Neural progenitor cell (in vitro differentiated cells): ENCODE measurements at places on chromosomes 4 and X. TPM values are rescaled to one million over a fixed set of nuclear protein-coding genes. Genes with fewer than 3 reads are reported as not detected.
A peak's percentile ranks its signal among the peaks of the same experiment; 100 is the strongest.

The FAM120C gene
- total RNA-seq: 4.6 and 5.1 TPM in 2 replicates

The OCRL gene
- total RNA-seq: 22.0 and 25.3 TPM in 2 replicates

The ADAMTS3 gene
- 2.0 and 2.1 TPM in 2 replicates for total RNA-seq

The NUDT10 gene
- 23.9 and 31.3 TPM in 2 replicates for total RNA-seq

The CFAP99 gene
- total RNA-seq: not detected in 2 replicates

The WDR17 gene
- total RNA-seq: 4.7 and 9.1 TPM in 2 replicates

The ITGB1BP2 gene
- total RNA-seq: 0.99 and 4.8 TPM in 2 replicates

The SPARCL1 gene
- total RNA-seq: 0.43 TPM in 1 of 2 replicates, not detected in the other

The ZNF182 gene
- 9.8 and 15.2 TPM in 2 replicates for total RNA-seq

The ERAS gene
- 0.50 TPM in 1 of 2 replicates, not detected in the other for total RNA-seq

The CCDC110 gene
- 0.93 and 2.0 TPM in 2 replicates for total RNA-seq

The TNMD gene
- not detected in 2 replicates for total RNA-seq

The KDR gene
- 2.4 and 2.7 TPM in 2 replicates for total RNA-seq

DNA sequence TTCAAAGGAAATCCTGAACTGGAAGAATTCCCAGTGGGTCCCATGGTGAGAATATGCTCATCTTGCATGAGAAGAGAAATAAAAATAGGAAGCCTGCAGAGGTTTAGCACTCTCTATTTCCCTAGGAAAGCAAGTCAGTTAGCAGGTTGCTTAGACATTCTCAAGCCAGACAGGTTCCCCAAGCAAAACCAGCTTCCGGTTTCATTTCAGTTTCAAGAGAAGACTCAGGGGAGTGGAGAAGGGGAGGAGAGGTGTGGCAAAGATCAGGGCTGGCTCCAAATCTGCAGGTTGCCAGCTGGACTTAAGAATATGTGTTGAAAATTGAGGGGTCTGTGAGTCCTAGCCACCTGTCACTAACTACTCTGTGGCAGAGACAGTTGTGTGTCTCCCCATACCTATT, 107.5 kb downstream of the CLNK start:
- no peak for DNase-seq

- DNase-seq: peak; percentile 63
Measured at GRCh38 chrX:107628662-107629539, 591 bp downstream of the PRPS1 start.

- DNase-seq: no peak
Measured at GRCh38 chr4:153518001-153518400, 51.8 kb downstream of the TMEM131L start.

GRCh38 chr4:85402371-85402770, 72.6 kb upstream of the ARHGAP24 start:
- DNase-seq: no peak

GRCh38 chr4:95102162-95102790, 344.5 kb downstream of the BMPR1B start:
- no peak for DNase-seq

GRCh38 chrX:153539171-153539978, 21.9 kb downstream of the ATP2B3 start:
- DNase-seq: peak; percentile 81

- no peak for DNase-seq
Measured at GRCh38 chr4:109648266-109648996, 54.8 kb downstream of the CASP6 start.

DNA sequence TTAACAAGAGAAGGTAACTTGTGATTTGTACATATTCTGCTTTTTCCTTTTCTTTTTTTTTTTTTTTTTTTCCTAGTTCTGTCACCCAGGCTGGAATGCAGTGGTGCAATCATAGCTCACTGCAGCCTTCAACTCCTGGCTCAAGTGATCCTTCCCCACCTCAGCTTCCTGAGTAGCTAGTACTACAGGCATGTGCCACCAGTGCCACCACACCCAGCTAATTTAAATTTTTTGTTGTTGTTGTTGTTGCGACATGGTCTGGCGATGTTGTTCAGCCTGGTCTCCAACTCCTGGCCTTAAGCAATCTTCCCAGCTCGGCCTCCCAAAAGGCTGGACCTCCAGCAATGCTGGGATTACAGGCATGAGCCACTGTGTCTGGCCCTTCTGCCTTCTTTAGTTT, 1.5 kb upstream of the TACR3 start:
- no peak for DNase-seq

DNA sequence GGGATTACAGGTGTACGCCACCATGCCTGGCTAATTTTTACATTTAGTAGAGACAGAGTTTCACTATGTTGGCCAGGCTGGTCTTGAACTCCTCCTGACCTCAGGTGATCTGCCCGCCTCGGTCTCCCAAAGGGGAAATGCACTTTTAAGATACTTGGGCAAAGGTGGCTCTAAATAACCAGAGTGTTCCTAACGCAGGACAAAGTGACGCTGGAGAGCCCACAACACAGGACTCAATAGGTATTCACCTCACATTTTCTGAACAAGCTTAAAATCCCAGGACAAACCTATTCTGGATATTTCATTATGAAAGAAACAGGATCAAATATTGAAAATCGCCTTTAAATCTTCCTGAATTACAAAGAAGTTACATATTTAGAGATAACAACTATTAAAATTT, 69.0 kb downstream of the WDFY3 start:
- no peak for DNase-seq

- no peak for DNase-seq
Measured at GRCh38 chr4:147513952-147514351, 33.1 kb downstream of the EDNRA start.

GRCh38 chr4:81682492-81682891, 210.8 kb upstream of the RASGEF1B start:
- peak; percentile 61 for DNase-seq

GRCh38 chr4:137576446-137576845, 44.2 kb upstream of the PCDH18 start:
- no peak for DNase-seq

GRCh38 chr4:95556207-95556859, 7.6 kb upstream of the UNC5C start:
- no peak for DNase-seq

GRCh38 chrX:38465686-38466085, 95.7 kb upstream of the TSPAN7 start:
- no peak for DNase-seq

GRCh38 chrX:31217084-31217483, 145.2 kb upstream of the FTHL17 start:
- DNase-seq: no peak

DNA sequence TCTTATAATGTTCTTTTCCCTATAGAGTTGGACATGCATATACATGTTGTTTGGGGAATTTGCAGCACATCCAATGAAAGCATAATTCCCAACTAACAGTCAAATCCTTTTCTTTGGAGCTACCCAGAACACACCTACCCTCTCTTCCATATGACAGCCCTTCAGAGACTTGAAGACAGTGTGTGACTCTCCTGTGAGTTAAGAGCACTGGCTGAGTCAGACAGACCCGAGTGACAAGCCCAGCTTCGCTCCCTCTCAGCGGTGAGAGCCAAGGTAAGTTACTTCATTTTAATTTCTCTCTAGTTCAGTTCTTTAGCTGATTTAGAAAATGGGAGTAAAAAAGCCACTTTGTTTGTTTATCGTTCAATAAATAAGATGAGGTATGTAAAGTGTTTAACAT, 86.3 kb downstream of the RTL9 start:
- DNase-seq: no peak

GRCh38 chrX:154409222-154409871, at the start of gene DNASE1L1:
Gene DNASE1L1 (minus strand): TSS chrX:154409254. CDS start chrX:154405568, 3,686 bp downstream.
- DNase-seq: peak; percentile 82

GRCh38 chr4:41169256-41169800, 45.0 kb downstream of the APBB2 start:
- no peak for DNase-seq

DNA sequence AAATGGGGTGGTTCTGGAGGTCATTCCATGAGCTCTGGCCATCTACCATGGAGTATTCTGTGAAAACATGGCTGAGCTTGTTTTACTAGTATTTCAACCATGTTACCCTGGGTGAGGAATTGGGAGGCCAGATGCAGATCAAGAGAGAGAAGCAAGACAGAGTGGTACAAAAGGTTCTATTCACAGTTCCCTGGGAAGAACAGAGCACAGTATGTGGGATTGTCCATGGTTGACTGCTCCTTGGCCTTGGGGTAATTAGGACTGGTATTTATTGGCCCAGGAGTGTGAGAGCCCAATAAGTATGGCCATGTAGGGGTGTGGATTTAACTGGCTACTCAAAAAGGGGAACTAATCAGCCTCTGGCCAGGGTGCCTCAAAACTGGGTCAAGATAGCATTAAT, 239.7 kb upstream of the GATB start:
- DNase-seq: peak; percentile 11

GRCh38 chr4:65367306-65367705, 303.0 kb downstream of the EPHA5 start:
- no peak for DNase-seq

DNA sequence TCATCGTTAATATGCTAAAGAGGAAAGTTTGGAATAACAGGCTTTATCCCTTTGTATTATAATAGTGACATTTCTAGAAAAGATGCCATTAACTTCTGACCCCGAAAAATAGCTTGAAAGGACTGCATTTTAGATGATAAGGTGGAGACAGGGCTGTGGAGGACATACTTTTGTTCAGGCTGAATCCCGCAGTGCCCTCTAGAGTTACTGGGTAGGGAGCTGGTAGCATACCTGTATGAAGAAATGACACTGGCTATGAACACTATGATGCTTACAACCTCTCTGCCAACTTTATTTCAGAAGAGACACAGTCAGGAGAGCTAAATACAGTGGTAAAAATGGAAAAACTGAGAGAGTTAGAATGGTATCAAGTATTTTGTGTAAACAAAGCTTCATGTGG, 8.1 kb downstream of the IL1RAPL1 start:
- no peak for DNase-seq

- DNase-seq: no peak
Measured at GRCh38 chrX:101362757-101363156, 14.2 kb upstream of the TIMM8A start.

GRCh38 chr4:22695917-22696316, 3.2 kb downstream of the GBA3 start:
- DNase-seq: no peak

GRCh38 chr4:175456131-175456530, 355.9 kb downstream of the GPM6A start:
- DNase-seq: no peak

- no peak for DNase-seq
Measured at GRCh38 chr4:105461621-105462382, 12.1 kb downstream of the PPA2 start.
